CD4-positive, CD25-positive, alpha-beta regulatory T cell (primary cell): ENCODE measurements at places on chromosomes 7 and 10.
A peak's percentile ranks its signal among the peaks of the same experiment; 100 is the strongest.

DNA sequence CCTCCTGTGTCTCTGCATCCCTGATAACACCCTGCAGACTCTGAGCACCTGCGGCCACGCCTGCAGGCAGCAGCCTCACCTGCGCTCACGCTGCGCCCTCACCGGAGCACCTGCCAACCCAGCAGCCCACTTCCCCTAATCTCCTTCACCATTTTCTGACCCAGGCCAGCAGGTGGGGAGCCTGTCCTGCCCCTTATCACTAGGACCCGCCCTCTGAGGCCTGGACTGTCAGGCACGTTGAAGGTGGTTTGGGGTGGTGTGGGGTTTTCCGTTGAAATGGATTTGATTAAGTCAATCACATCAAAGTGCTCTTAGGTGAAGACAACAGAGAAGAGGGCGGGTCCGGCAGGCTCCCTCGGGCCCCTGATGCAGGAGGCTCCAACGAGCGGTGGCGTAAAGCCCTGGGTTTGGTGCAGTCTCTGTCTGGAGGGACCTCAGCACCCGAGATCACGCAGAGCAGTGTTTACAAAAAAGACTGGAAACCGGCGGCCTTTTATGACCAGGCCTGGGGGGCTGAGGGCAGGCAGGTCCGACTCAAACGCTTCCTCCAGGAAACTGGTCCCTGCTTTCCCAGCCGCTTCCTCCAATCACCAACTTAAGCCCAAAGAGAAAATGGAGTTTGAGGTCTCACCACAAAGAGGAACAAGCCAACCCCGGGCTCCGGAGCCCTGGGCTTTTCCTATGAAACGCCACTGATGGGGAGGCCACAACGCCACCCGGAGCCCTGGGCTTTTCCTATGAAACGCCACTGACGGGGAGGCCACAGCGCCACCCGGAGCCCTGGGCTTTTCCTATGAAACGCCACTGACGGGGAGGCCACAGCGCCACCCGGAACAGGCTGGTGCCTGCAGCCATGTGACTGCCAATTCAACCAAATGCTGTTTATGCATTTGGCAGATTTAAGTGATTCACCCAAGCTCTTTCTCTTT, 45.5 kb downstream of the DPYSL4 start:
- no peak for DNase-seq

GRCh38 chr7:128103498-128104107, 72.4 kb upstream of the LRRC4 start:
- no peak for DNase-seq

DNA sequence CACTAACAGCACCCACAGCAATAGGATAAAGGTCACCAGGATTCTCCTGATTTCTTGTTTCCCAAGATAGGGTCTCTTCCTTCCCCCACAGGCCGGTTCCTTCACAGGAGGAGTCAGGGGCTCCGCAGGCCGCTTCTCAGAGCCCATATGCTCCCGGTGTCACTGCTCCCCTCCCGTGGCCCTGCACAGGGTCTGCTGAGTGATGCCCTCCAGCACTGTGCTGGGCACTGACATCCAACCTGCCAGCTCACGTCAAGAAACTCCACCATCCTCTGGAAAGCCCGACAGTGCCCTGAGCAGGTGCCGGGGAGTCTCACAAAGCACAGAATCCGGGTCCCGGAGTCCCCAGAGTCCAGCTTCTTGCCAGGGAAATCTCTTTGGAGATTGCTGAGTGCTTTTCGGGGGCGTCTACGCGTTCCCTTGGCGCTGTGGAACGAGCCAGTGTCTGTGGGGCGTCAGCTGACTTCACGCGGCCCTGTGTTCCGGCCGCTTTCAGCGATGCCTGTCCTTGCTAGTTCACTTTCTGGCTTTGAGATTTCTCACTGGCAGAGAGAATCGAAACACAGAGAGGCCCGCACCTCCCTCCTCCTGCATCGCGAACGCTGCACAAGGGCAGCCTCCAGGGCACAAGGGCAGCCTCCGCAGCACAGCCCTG, 567.5 kb downstream of the DNAJB6 start:
- DNase-seq: no peak

DNA sequence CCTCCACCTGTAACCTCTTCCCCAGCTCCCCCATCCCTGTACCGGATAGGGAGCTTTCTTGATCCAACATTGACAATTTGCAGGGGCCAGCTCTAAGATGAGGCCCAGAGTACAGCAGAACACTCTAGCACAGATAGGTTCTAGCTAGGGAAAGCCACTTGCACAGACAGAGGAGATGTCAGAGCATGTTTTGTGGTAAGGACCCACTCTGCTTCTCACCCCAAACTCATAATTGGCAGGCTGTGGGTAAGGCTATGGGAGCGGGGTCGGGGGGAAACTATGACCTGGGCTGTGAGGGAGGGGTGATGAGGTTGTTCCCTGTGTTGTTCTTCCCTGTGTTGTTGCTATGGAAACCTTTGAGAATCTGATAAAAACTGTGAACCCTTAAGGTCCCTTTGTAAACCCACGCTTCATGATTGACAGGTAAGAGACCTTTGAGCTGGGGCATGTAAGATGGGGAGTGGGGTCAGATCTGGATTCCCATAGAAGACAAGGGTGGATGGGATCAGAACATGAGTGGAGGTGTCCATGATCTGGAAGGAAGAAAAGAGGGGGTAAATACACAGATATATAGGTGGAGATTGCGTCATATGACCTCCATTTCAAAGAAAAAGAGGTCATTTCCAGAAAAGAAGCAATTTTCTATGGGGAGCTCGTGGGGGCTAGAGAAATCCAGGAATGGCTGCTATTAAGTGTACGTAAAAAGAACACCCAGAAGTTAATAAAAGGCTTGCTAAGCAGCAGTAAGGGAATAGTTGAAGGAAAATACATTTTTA, 4.0 kb downstream of the CALD1 start:
- no peak for DNase-seq

DNA sequence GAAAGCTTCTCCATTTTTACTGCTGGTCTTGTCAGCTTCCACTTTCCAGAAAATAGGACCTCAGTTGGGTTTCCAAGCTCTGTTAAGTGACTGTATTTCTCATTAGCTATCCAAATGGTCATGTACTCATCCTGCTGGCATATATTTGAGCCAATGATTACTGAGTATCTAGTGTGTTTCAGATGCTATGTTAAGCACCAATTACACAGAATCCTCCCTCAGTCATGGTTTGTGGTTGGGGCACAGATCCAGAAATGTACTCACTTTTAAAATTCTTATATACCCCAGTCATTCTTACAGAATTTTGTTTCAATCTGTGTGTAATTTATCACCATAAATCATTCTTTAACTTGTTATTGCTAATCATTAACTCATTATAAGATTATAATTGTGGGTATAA, 362.3 kb upstream of the MTPN start:
- DNase-seq: no peak

GRCh38 chr10:114487815-114488536, 83.7 kb upstream of the AFAP1L2 start:
- no peak for DNase-seq

DNA sequence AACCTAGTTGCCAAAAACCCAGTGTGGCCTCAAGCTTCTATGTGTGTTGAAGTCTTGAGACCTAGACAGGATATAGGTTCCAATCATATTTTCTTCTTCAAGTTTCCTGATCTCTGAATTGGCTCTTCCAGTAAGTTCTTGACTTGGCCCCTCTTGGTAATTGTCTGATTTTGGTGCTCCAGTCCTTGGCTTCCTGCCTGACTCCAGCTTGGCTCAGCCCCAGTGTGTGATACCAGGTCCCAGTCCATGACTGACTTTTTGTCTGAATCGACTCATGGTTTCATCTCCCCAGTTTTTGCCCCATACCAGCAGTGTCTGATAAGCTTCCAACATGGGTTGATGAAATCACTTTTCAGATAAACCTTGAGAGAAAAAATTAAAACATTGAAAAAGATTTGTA, 72.3 kb downstream of the FAS start:
- no peak for DNase-seq

GRCh38 chr7:150380463-150380862, 1.3 kb downstream of the ZNF775 start:
- no peak for DNase-seq

DNA sequence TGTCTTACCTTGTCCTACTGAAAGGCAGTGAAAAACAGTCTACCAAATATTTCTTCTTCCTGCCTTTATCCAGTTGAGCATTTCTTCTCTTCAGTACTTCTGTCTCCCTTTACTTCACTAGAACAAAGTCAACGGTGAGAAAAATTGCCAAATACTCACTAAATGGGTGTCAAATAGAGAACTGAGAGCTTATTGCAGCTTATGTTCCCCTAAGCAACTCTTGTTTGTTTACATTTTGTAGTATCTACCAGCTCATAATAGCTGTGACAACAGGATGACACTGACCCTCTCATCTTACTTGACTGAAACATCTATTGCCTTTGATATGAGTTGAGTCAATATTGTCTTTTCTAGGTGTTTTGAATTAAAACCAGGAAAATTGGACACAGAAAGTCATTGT, 327.9 kb upstream of the SORCS1 start:
- no peak for DNase-seq

- peak; percentile 50 for DNase-seq
Measured at GRCh38 chr10:101780818-101781654, 2.2 kb downstream of the NPM3 start.

DNA sequence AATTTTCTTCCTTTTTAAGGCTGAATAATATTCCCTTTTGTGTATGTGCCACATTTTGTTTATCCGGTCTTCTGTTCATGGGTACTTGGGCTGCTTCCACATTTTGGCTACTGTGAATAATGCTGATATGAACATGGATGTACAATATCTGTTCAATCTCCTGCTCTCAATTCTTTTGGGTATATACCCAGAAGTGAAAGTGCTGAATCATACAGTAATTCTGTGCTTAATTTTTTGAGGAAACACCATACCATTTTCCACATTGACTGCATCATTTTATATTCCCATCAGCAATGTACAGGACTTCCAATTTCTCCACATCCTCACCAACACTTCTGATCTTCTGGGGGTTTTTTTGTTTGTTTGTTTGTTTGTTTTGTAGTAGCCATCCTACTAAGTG, 135.0 kb upstream of the INHBA start:
- no peak for DNase-seq

- DNase-seq: no peak
Measured at GRCh38 chr10:48623009-48623408, 18.1 kb upstream of the ARHGAP22 start.

DNA sequence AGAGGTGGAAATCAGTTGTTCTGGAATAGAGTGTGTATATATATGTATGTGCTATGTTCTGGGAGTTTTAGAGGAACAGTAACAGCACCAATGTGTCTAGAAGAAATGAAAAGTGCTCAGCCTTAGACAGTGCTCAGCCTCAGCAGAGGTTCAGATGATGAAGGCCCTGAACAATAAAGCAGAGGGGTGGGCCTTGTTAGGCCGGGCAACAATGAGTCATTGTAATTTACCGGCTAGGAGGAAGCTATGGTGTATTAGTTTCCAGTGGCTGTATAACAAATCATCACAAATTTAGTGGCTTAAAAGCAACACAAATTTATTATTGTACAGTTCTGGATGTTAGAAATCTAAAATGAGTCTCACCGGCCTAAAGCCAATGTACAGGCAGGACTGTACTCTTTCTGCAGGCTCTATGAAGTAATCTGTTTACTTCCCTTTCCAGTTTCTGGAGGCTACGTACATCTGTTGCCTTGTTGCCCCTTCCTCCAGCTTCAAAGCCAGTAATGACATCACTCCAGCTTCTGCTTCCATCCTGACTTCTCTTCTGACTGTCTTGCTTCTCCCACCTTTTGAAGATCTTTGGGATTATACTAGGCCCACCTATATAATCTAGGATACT, 84.6 kb downstream of the CH25H start:
- DNase-seq: no peak

- DNase-seq: no peak
Measured at GRCh38 chr10:4136121-4136520, 351.1 kb upstream of the KLF6 start.

DNA sequence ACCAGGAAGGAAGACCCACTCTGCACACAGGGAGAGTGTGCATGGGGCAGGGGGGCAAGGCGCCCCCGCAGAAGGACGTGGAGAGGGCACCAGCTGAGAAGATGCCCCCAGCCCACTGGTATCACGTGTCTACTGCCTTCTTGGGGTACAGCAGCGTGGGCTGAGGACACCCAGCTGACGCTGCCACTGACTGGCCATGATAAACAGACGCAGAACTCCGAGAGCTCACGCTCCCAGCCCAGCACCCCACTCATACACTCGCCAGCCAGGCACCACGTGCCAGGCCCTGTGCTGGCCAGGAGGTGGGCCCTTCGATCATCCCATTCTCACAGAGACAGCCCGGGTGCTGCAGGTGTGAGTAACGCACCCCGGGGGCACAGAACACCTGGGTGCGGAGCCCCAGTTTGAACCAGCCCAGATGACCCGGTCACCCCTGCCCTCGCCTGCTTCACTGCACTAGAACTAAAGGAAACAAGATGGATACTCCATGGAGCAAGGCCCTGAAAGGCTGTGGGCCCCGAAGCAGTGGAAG, 199.8 kb downstream of the MAD1L1 start:
- no peak for DNase-seq

DNA sequence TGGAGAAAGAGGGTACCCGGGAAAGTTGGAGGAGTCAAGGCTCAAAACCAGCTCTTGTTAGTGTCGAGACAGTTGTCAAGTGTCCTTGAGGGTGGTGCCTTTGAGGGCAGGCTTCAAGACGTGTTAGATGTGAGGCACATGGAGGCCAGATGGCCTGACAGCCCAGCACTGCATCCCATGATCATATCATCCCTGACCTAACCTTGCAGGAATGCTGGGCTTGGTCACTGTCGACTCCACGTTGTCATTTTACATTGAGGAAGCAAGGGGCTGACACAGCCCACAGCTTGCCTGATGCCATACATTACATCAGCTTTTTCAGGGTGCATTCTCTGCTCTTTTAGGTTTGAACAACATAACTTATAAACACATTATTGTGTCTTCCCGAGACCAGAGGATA, 114.1 kb downstream of the ABCA13 start:
- no peak for DNase-seq

DNA sequence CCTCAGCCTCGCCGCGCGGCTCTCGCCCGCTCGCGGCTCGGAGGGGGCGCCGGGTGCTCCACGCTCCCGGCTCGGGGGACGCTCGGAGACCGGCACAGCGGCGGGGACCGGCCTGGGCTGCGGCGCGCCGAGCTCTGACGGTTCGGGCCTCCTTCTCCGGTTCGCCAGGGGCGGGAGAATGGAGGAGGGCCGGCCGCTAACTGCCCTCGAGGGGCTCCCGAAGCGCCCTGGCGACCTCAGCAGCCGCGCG, 232 bp upstream of the GRID1 start:
- DNase-seq: no peak

DNA sequence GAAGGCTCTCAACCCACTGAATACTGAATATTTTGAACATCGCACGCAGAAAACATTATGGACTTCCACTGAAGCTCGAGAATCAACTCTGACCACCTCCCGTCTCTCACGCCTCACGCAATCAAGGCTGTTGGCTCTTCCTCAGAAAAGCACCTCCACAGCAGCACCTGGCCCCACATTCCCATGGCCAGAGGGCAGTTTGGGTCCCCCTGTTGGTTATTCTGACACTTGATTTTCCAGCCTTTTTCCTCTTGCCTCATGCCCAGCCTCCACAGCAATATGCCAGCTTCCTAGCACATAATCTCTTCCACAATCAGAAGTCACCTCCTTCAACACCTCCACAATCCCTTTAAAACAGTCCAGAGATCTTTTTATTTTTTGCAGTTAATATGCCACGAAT, 55.9 kb downstream of the SVOPL start:
- DNase-seq: no peak
